ENCODE measurements at places on chromosomes 1 and 21. TPM values are rescaled to one million over a fixed set of nuclear protein-coding genes. Genes with fewer than 3 reads are reported as not detected.

DNA sequence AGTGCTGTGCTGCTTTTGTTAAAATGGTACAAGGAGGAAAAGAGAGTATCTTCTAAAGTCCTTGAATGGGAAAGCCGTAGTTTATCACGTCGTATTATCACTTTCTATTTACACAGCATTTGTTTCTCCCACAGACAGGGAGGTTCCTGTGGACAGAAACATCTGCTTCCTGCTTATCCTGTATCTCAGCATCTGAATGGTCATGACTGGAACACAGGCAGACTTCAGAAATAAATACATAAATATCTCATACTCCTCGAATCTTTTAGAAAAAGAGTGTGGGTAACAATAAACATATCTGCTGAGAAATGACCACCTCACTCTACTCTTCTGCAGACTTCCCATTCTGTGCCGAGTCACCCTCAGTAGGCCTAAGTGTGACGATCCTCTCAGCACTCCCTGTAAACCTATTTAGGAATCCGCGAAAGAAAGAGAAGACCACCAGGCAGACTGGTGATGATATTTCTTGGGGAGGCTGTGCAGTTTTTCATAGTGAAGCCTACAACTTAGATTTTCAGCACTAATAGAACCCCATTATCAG is 393.5 kb downstream of the SMYD3 start:
- no peak for DNase-seq

GRCh38 chr1:219621047-219621786 is 8.3 kb upstream of the ZC3H11B start:
- no peak for DNase-seq

DNA sequence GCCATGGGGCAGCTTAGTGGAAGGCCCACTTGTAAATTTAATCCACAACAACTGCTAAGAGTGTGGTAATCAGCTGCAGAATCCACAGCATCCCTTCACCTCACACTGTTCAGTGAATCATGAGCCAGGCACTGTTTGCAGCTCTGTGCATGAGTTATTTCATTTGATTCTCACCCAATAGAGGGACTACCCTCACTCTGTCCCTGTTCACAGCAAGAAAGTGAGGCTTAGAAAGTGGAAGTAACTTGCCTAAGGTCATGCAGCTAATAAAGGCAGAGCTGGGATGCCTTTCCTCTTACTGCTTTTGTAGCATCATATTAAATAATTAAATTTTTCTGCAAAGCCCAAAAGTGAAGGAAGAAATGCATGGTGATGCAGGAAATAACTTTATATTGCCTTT is 346.5 kb upstream of the PLD5 start:
- no peak for DNase-seq

Gene CELA3A
- total RNA-seq = 6.6 TPM

Gene ZNHIT6
- total RNA-seq = 14.5 TPM

GRCh38 chr1:71049951-71050598 is 2.5 kb upstream of the PTGER3 start:
- DNase-seq = no peak

GRCh38 chr1:117803318-117803717 is 126.1 kb downstream of the GDAP2 start:
- no peak for DNase-seq

DNA sequence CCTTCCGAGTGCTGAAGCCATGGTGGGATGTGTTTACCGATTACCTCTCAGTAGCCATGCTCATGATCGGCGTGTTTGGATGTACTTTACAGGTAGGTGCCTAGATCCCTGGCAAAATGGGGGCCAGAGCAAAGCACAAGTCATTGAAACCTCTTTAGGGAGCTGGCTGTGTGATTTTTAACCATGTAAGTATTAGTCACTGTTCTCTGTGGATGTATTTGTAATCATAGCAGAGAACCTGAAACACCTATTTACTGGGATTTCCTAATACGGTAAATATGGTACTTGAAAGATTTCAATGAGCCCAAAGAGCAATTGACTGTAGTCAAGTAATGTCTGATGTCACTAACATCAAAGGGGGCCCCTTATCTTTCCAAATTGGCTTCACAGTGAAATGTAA is 53.6 kb downstream of the LRRC8C start:
- no peak for DNase-seq

Gene MATN1
- total RNA-seq = 1.5 TPM

Gene GNG4
- not detected for total RNA-seq

Gene YOD1
- total RNA-seq = 8.4 TPM

Gene OR14K1
- total RNA-seq = not detected

GRCh38 chr1:233027046-233027445 is 76.6 kb downstream of the NTPCR start:
- DNase-seq = no peak

Gene APOBEC4
- not detected for total RNA-seq

GRCh38 chr1:161505686-161506085 is 429 bp downstream of the FCGR2A start:
- DNase-seq = no peak

DNA sequence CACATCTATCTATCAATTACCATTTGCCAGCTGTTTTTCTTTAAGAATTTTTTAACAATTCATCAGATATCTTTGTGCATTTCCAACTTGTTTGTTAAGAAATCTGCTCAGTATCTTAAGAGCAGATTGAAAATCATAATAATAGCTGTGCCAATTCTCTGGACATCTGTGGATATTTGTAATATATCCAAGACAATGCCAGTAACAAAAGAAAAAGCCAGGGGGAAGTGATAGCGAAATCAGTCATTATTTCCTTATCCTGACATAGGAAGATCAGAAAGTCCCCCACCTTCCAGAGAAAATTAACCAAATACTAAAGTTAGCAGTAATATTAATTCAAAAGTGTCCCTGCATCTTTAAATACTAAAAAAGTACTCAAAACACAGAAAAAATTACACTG is 217.1 kb downstream of the RERE start:
- no peak for DNase-seq

DNA sequence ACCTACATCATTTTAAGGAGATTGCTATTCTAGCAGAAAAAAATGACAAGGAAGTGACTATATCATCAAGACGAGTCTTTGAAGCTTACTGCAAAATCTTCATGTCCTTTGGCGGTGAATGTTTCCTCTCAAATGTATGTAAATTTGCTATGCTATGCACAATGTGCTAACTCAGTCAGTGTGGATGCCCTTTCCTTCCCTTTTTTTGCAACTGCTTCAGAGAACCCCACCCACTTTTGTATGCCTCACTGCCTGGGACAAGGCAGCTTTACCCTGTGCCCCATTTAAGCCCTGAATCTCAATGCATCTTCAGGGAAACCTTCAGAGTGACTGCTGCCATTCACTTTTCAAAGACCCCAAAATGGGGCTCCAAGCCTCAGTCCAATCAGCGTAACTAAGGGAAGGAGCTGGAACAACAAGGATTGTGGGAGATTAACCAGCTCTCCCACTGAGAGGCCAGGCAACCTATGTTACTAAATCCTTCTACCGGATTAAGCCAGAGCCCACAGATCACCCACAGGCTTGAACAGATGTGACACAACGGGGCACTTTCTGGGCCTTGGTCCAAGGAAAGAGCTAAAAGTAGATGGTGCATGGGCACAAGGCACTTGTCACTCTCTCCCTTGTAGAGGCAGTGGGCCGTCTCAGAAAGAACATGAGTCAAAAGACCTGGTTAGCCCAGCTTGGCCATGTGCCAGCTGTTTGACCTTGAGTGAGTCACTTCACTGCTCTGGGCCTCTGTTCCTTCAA is 154.4 kb downstream of the PLPP3 start:
- DNase-seq = peak; percentile 41

- no peak for DNase-seq
Measured at GRCh38 chr1:50591598-50591997, 168.4 kb upstream of the DMRTA2 start.

- no peak for DNase-seq
Measured at GRCh38 chr1:21736876-21737275, 46.1 kb downstream of the USP48 start.

DNA sequence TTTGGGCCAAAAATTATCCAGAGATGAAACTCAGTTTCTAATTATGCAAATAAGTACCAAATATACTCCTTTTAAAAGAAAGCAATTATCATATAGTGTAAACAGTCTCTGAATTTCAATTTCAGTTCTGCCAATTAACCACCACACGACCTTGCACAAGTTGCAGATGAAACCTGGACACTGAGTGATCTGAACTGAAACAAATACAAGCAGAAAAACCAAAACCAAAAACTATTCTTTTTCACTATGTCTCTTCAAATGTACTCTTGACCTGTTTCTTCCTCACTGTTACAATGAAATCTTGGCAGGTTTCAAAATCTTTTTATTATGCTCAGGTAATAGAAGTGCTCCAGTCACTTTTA is 79.2 kb downstream of the TYW3 start:
- no peak for DNase-seq

Gene OR6K3
- total RNA-seq = not detected

Gene SPRR2F
- not detected for total RNA-seq

DNA sequence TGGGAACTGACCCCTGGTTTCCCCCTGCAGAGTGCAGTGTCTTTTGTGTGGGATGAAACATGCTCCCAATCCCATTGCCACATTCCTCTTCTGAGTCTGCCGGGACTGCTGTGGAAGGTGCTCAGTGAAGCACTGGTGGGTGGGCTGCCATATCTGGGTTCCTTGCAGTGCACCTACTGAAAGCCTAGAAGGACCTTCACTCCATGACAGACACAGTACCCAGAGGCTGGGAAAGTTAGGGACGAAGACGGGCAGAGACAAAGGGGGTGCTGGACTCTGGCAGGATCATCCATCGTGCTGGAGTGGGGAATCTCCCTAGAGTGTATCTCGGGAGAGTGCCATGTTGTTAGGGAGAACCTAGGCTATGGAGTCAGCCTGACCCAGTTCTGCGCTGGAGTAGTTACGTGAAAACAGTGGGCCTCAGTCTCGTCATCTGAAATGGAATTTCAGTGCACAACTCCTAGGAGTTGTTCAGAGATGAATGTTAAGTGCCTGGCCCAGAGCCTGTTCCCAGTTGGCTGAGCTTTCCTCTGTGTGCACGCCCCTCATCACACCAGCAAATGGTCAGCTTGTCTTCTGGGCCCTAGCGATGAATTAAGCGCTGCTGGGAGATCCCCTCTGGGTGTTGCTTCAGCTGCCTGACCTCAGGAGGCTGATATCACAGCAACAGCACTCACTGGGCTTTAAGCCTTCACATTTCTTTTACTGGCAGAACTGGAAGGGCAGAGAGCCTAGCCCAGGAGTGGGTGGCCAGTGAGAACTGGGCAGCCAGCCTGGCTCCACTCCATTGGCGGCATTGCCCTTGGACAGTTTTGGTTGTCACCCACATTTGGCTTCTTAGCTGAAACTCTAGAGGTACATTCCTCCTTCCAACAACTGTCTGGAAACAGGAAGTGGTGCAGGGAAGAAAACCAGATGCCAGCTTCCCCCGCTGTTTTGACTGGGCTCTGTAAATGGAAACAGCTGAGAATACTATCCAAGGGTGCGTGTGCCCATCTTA is 479.8 kb upstream of the VAMP3 start:
- DNase-seq = no peak

Gene KIAA0040
- total RNA-seq = 93.1 TPM

Gene AK5
- 1.4 TPM for total RNA-seq

GRCh38 chr1:223833948-223834347 is 11.8 kb downstream of the TP53BP2 start:
- DNase-seq = no peak

DNA sequence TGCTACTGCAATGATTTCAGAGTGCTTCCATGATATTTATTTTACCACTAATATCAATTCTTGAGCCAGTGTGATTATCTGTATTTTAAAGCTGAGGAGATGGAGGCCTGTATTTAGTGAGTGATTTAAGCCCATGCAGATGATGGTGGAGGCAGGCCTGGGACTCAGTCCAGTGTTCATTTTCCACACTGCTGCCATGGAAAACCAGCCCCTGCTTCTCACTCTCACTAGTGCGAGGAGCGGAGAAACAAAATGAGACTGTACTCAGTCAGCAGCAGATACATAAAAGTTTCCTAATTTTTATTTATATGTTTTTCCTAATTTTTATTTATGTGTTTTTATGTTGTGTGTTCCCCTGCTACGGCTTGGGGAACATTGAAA is 32.8 kb downstream of the LRRC8B start:
- DNase-seq = no peak

GRCh38 chr1:216794586-216794985 is 71.4 kb upstream of the ESRRG start:
- no peak for DNase-seq

- DNase-seq = no peak
Measured at GRCh38 chr1:198696211-198696610, 57.4 kb downstream of the PTPRC start.

Gene PHTF1
- total RNA-seq = 21.2 TPM

GRCh38 chr1:193325771-193326170 is 139.4 kb upstream of the B3GALT2 start:
- no peak for DNase-seq

- DNase-seq = no peak
Measured at GRCh38 chr1:175548774-175549173, 194.6 kb downstream of the TNR start.

DNA sequence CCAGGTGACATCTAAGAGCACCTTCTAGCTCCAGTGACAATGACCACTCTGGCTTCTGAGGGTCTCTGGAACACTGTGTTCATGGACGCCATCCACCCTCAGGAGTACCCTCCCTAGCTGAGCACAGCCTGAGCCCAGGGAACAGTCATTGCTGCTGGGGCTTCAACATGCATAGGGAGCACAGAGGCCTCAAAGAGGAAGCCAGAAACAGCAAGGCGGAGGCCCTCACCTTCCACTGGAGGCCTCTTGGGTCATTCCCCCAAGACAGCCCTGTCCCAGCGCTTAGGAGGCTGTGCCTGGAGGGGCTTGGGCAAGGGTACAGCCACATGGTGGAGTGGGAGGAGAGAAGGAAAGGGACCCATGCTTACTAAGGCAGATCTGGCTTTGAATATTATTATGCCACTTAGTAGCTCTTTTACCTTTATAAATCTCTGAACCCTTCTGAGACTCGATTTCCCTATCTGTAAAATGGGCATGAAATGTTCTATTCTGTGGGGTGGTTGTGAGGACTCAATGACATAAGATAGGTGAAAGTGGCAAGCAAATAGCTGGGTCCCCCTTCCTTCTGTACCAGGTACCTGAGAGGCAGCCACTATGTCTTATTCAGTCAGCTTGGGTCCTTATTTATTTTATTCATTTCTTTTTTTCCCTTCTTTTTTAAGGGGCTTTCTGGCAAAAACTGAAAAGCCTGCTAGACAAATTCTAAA is 32.8 kb downstream of the PTAFR start:
- DNase-seq = no peak

Gene C1orf87
- 1.5 TPM for total RNA-seq

- peak; percentile 96 for DNase-seq
Measured at GRCh38 chr1:15885701-15886610, 38.4 kb downstream of the SPEN start.

All from thoracic aorta (tissue), 2 donors.